ENCODE measurements at places on chromosomes 16 and 17.
A peak's percentile ranks its signal among the peaks of the same experiment; 100 is the strongest.

DNA sequence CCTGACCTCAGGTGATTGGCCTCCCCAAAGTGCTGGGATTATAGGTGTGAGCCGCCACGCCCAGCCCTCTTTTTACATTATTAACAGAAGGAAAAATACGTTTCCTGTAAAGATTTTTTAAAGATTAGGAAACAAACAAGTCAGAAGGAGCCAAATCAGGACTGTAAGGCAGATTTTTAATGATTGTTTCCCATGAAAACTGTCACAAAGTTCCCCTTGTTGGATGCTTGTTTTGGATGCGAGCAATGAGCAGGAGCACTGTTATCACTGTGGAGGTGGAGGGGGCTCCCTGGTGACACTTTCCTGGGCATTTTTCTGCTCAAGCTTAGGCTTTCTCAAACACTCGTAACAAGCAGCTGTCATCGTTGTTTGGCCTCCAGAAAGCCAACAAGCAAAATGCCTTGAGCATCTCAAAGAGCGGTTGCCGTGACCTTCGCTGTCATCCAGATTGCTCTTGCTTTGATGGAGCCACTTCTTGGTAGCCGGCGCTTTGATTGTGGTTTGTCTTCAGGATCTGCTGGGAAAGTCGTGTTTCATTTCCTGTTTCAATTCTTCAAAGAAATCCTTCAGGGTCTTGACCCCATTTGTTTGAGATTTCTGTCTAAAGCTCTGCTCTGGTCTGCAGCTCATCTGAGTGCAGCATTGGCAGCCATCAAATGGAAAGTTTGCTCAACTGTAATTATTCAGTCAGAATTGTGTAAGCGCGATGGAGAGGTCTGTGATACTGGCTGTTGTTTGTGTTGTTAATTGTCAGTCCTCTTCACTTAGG is 128.7 kb downstream of the RPTOR start:
- DNase-seq = no peak

GRCh38 chr17:67386965-67387551 is 10.0 kb downstream of the PITPNC1 start:
- DNase-seq = no peak

DNA sequence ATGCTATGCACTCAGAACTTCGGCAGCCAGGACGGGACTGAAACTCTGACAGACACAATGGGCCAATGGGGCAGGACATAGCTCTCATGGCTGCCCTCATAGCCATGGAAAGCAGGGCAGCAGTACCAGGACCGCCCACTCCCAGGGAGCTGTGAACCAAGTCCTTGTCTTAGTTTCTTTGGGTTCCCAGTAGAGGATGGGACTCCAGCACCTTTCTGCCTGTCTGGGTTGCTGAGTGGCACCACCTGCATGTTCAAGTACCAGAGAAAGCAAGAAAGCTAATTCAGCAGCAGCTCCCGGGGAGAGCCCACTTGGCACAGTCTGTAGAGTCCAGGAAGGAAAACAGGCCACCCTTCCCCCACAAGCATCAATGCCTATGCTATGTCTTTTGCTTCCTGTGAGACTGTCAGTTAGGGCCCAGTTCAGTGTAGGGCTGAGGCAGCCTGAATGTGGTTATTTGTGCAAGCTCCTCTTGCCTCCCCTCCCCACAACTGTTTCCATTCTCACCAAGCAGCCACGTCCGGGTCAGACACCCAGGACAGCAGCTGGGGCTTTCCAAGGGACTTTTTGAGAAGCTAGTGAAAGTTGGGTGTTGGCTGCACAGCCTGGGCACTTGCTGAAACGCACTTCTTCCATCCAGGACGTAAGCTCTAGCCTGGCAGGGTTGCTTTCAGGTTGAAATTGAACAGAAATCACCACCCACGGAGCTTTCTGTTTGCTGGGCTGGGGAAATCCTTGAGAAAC is 7.8 kb downstream of the SUPT4H1 start:
- DNase-seq = no peak

- no peak for DNase-seq
Measured at GRCh38 chr16:84043486-84044117, 1.0 kb upstream of the SLC38A8 start.

- peak; percentile 49 for DNase-seq
Measured at GRCh38 chr16:85151603-85152413, 39.5 kb upstream of the CIBAR2 start.
